ENCODE measurements at places on chromosomes 12 and 14. TPM values are rescaled to one million over a fixed set of nuclear protein-coding genes. Genes with fewer than 3 reads are reported as not detected.

- no peaks in the 10 kb centered on the region for H3K36me3 ChIP-seq
- no peaks in the 10 kb centered on the region for H3K4me1 ChIP-seq
- H3K27me3 ChIP-seq, result no peaks in the 10 kb centered on the region
- H3K4me3 ChIP-seq, result no peak overlapping the region
- H3K27ac ChIP-seq, result no peak overlapping the region
- DNase-seq, result no peak
Measured at GRCh38 chr12:79206871-79207270, 342.3 kb downstream of the SYT1 start.

Gene SLC38A4
- 1.5 TPM for total RNA-seq

- no peaks in the 10 kb centered on the region for H3K4me1 ChIP-seq
- H3K4me3 ChIP-seq, result no peak overlapping the region
- no peak overlapping the region for H3K27ac ChIP-seq
- H3K27me3 ChIP-seq, result no peaks in the 10 kb centered on the region
- H3K36me3 ChIP-seq, result no peaks in the 10 kb centered on the region
Measured at GRCh38 chr14:42523666-42524065, 917.0 kb downstream of the LRFN5 start.

Gene KRT83
- total RNA-seq, result not detected

GRCh38 chr12:120835304-120835612, 68.9 kb downstream of the SPPL3 start:
- H3K4me1 ChIP-seq, result no peaks in the 10 kb centered on the region
- no peaks in the 10 kb centered on the region for H3K36me3 ChIP-seq
- no peak overlapping the region for H3K4me3 ChIP-seq
- no peak overlapping the region for H3K27ac ChIP-seq
- no peaks in the 10 kb centered on the region for H3K27me3 ChIP-seq
- DNase-seq, result no peak

- no peaks in the 10 kb centered on the region for H3K4me1 ChIP-seq
- no peaks in the 10 kb centered on the region for H3K27me3 ChIP-seq
- no peak overlapping the region for H3K4me3 ChIP-seq
- no peak for DNase-seq
- H3K36me3 ChIP-seq, result no peaks in the 10 kb centered on the region
Measured at GRCh38 chr12:106717673-106718072, 56.8 kb upstream of the RIC8B start.

Gene MUCL1
- not detected for total RNA-seq

- no peak overlapping the region for H3K4me3 ChIP-seq
- no peaks in the 10 kb centered on the region for H3K27me3 ChIP-seq
- H3K36me3 ChIP-seq, result no peaks in the 10 kb centered on the region
- no peaks in the 10 kb centered on the region for H3K4me1 ChIP-seq
Measured at GRCh38 chr12:1907652-1908611, 10.5 kb downstream of the CACNA2D4 start.

Gene DERA
- 40.1 TPM for total RNA-seq

Gene SERPINA12
- total RNA-seq, result not detected

GRCh38 chr14:24253936-24254335, 9.0 kb downstream of the TGM1 start:
- peaks cover 11% of the 10 kb centered on the region for H3K4me1 ChIP-seq
- H3K27me3 ChIP-seq, result no peaks in the 10 kb centered on the region
- no peak overlapping the region for H3K4me3 ChIP-seq
- no peak for DNase-seq
- H3K36me3 ChIP-seq, result no peaks in the 10 kb centered on the region
- no peak overlapping the region for H3K27ac ChIP-seq

DNA sequence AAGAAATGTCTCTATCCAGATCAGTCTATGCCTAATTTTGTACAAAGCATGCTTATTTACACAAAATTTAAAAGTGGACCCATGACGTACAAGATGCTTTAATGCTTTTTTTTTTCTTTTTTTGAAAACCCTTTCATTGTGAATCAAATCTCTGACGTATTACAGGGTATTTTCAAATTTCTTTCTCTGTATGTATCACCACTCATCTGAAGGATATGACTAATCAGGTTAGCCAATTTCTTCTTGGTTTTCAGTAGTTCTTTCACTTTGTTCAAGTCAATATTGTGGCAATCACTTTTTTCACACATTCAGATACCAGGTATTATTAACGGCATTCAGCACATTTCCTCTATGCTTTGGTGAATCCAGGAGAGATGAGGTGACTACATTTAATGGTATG, 685.3 kb downstream of the TRHDE start:
- H3K27me3 ChIP-seq, result no peaks in the 10 kb centered on the region
- no peak overlapping the region for H3K27ac ChIP-seq
- DNase-seq, result peak; percentile 0
- no peak overlapping the region for H3K4me3 ChIP-seq

DNA sequence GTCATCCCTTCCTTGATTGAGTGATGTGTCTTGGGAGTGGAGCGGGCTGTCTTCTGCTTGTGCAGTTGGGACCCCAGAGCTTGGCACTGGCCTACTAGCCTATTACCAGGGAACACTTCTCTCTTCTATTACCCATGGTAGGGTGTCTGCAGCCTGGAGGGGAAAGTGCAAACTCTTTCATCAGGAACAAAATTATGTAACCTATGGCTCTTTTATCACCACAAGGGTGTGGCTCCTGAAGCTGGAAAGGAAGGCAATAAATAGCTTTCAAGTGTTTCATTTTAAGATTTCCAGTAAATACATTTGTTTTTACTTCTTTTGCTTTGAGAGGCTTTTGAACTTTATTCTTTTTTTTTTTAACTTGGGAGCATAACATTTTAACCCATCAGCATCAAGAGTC, 349.7 kb upstream of the FAR2 start:
- no peaks in the 10 kb centered on the region for H3K27me3 ChIP-seq
- no peaks in the 10 kb centered on the region for H3K4me1 ChIP-seq
- no peak overlapping the region for H3K4me3 ChIP-seq
- H3K27ac ChIP-seq, result no peak overlapping the region

DNA sequence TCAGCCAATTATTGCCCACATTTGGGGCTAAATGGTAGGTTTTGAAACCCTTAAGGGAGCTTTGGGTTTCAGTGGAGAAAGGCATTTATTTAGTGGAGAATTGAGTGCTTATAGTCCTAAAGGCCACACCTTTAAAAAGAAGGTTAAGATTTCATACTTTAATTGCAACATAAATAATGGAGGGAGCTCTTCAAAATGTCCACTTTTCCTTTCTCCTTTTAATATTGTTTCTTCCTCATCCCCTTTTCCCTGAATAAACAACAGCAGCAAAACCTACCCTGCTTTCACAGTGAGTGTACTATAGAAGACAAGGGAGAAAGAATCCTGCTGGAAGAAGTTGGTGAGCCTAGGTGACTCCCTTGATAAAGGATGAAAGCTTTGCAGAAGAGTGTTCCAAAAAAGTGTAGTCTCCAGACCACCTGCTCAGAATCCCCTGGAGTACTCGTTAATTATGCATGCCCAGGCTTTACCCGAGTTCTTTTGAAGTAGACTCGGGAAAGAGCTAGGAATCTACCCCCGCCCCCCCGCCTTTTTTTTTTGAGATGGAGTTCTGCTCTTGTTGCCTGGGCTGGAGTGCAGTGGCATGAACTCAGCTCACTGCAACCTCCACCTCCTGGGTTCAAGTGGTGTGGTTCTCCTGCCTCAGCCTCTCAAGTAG, 11.5 kb upstream of the EID3 start:
- H3K4me1 ChIP-seq, result peaks cover 8% of the 10 kb centered on the region
- no peak overlapping the region for H3K4me3 ChIP-seq
- no peak for DNase-seq
- H3K27me3 ChIP-seq, result no peaks in the 10 kb centered on the region
- H3K36me3 ChIP-seq, result peaks cover 35% of the 10 kb centered on the region
- no peak overlapping the region for H3K27ac ChIP-seq

DNA sequence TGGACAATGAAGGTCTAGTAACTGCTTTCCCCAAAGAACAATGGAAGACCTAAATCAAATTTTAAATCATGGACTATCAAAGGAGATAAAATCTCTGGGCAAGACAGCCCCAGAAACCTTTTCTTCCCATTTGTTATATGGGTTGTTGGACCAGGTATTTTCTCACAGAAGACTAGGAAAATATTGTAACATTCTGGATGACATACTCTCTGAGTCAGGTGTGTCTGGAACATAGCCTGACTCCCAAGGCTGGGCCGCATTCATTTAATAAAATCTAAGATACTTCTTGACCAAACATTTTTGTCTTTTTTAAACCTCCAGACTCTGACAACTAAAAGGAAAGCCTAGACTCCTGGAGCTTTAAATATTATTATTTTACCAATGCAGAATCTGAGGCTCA, 87.9 kb downstream of the ATP23 start:
- no peaks in the 10 kb centered on the region for H3K27me3 ChIP-seq
- no peaks in the 10 kb centered on the region for H3K36me3 ChIP-seq
- DNase-seq, result no peak
- no peak overlapping the region for H3K4me3 ChIP-seq
- no peaks in the 10 kb centered on the region for H3K4me1 ChIP-seq

DNA sequence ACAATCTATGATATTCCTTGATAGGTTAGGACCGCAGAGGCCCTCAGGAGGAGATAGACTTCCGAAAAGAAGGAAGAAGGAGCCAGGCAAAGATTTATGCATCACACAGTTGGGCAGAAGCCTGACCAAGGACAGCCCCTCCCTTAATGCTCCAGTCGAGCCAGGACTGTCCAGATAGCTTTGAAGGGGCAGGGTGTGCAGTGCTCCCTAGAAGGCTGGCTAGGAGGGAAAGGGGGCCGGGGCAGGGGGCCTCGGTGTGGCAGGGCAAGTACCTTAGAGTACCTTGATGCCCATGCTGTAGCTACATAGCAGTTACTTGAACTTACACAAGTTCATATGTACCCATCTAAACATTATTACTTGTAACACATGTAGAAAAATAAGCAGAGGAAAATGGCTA, 94.7 kb upstream of the NOS1 start:
- DNase-seq, result no peak
- H3K27ac ChIP-seq, result no peak overlapping the region
- no peaks in the 10 kb centered on the region for H3K36me3 ChIP-seq
- H3K27me3 ChIP-seq, result no peaks in the 10 kb centered on the region
- H3K4me3 ChIP-seq, result no peak overlapping the region

DNA sequence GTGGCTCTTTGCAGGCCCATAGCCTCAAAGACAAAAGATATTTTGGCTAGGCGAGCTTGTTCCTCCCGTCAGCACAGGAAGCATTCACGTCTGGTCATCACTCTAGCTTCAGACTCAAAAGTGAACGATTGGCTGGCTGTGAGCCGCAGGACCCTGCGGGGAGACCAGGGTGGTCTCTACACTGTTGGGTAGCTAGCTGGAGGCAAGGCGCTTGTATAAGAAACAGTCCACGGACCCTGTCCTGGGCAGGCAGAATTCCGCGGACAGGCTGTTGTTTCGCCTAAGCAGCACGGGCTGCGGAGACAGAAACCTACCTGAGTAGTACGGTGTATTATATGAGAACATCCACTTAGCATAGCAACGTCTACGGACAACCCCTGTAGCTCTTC, 29.6 kb downstream of the WBP11 start:
- H3K4me1 ChIP-seq, result peaks cover 18% of the 10 kb centered on the region
- peak overlapping the region; percentile 90 for H3K4me3 ChIP-seq
- no peaks in the 10 kb centered on the region for H3K36me3 ChIP-seq

- no peak overlapping the region for H3K4me3 ChIP-seq
- peak; percentile 85 for DNase-seq
- peaks cover 11% of the 10 kb centered on the region for H3K4me1 ChIP-seq
Measured at GRCh38 chr14:79483477-79484388, 727.6 kb downstream of the DIO2 start.

DNA sequence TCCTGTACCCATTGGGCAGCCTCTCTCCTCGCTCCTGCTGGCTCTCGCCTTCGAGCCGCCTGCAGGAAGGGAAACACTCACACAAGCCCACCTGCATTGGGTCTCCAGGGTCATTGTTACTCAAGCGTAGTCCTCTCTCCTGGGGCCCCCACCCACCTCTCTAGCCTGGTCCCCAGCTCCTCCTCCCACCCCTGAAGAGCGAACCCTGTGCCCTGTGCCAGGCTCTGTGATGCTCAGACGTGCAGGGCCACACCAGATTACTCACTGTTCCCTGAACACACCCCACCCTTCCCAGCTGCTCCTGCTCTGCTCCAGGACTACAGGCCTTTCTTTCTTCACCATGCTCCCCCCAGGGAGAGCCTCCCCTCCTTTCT, 88.1 kb downstream of the NINJ2 start:
- DNase-seq, result no peak
- H3K4me1 ChIP-seq, result peaks cover 22% of the 10 kb centered on the region
- H3K27ac ChIP-seq, result no peak overlapping the region
- no peak overlapping the region for H3K4me3 ChIP-seq

Gene CLEC1A
- total RNA-seq, result not detected

DNA sequence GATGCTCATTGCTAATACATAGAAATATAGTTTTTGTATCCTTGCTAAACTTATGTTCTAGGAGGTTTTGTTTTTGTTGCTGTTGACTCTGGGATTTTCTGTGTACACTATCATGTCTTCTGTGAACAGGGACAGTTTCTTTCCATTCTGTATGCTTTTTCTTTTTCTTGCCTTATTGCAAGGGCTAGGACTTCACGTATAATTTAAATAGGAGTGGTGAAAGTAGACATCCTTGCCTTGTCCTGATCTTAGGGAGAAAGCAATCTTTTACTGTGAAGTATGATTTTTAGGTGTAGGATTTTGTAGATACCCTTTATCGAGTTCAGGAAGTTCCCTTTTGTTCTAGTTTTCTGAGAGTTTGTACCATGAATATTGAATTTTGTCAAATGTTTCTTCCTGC, 1.5 kb upstream of the EIF2B2 start:
- H3K36me3 ChIP-seq, result peaks cover 11% of the 10 kb centered on the region
- no peak for DNase-seq
- H3K27me3 ChIP-seq, result no peaks in the 10 kb centered on the region
- peaks cover 14% of the 10 kb centered on the region for H3K4me1 ChIP-seq

Gene RDH12
- not detected for total RNA-seq

Gene KTN1
- total RNA-seq, result 193 TPM

Gene TUNAR
- total RNA-seq, result 0.50 TPM

DNA sequence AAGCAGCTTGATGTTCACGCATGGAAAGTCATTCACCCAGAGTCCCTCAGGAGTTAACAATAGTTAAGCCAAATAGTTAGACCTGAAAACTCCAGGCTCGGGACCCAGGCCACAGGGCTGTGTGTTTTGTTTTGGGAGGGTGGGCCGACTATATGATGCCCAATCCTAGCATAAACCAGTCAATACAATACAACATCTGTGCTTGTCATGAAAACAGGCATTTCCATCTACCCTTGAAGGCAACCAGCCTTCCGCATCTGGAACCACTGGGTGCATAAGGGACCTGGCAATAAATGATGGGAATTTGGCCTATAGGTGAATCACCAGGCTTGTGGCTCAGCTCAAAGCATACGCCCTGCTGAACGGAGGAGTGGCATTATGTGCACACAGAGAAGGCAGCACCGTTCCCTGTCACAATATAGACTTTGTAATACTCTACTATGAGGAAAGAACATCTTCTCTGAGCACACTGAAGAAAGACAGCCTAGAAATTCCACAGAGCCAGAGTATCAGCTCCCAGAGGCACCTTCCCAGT, 91.0 kb upstream of the FOXN3 start:
- H3K36me3 ChIP-seq, result no peaks in the 10 kb centered on the region
- peak; percentile 44 for DNase-seq
- peak overlapping the region; percentile 91 for H3K27ac ChIP-seq
- peaks cover 50% of the 10 kb centered on the region for H3K4me1 ChIP-seq

GRCh38 chr12:131452444-131452860, 258.4 kb upstream of the SFSWAP start:
- no peak overlapping the region for H3K27ac ChIP-seq
- no peaks in the 10 kb centered on the region for H3K4me1 ChIP-seq
- no peak for DNase-seq
- no peaks in the 10 kb centered on the region for H3K36me3 ChIP-seq

Gene GALNT4
- 6.9 TPM for total RNA-seq

Gene TMEM260
- total RNA-seq, result 18.1 TPM

All from astrocyte (in vitro differentiated cells and primary cell).